ENCODE measurements at places on chromosomes 7 and 10.

DNA sequence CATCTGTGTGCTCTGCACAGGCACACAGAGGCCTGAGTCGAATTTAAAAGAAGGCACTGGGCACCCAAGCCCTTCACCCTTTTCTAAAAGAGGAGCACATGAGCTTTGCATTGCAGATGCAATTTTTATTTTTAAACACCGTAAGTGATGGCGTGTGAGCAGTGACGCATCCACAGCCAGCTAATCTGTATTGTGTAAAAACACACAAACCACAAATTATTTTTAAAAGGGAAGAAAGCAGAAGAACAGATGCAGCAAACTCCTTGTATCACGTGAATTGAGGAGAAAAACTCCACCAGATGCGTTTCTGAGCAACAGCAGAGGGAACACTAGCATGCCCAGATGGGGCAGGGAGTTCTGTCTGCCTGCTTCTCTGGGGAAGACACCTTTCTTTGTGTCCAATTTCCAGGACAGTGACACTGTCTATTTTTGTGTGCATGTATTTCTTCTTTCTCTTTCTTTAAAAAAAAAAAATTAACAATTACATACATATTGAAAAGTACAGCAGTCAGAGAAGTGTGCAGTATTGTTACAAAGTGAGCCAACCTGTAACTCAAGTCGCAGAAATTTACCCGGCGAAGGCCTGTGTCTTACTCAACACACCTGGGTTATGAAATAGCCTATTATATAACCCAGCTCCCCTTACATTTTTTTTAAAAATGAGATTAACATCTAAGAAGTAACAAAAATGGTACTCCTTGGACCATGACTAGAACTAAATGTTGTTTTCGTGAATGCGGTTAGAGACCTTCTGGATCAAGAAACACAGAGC, 39.2 kb downstream of the EEPD1 start:
- no peak for DNase-seq

DNA sequence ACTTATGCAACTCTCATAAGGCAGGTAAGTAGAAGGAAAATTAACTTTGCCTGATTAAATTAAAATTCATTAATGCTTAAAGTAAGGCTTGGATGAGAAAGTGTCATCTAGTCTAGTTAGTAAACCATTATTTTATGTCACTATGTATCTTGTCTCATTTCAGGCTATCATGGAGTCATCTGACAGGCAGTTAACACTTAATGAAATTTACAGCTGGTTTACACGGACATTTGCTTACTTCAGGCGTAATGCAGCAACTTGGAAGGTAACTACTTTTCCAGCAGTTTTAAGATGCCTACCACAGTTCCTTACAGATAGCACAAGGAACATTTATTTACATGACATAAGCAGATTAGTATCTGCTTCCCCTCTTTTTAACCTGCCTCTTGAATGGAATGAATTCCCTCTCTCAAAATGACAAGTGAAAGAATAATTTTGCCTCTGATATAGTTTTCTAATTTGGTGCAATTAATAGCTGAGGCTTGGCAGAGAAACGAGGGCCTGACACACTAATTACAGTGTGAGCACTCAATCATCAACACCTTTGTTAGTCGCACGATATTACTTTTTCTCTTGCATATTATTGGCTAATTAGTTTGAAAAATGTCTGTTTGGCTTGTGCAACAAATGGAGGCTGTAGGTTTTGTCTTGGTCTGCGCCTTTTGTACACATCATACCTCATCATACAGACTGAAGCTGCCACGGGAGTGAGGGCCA, 245.0 kb downstream of the FOXP2 start:
- DNase-seq: no peak

- DNase-seq: no peak
Observed at GRCh38 chr7:111103678-111104274, 12.8 kb downstream of the LRRN3 start.

DNA sequence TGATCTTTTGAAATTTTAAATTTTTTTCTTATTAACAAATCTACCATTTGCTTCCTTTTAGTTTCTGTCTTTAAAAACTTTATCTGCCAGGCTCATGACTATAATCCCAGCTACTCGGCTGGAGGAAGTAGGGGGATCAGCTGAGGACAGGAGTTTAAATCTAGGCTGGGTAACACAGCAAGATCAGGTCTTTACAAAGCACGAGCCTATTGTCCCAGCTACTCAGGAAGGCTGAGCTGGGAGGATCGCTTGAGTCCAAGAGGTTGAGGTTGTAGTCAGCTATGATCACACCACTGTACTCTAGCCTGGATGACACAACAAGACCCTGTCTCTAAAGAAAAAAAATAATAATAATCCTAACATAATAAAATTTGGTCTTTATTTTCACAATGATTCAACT, 17.5 kb downstream of the DPY19L1 start:
- DNase-seq: no peak

DNA sequence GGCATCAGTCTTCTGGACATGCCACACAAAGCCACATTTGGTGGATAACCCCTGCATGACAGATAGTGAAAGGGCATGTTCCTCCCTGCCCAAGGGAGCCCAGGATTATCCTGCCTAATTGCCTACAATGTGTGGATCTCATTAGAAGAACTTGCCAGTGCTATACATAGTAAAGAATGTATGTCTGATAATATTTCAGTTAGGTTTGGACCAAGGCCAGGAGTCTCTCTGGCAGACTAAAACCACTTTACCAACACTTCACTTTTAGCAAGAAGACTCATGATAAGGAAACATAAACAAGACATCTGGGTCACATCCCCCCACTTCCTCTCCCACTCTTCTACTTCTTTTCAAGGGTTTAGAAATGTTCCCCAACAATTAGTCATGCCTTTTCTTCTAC, 196.7 kb downstream of the MTERF1 start:
- DNase-seq: no peak

DNA sequence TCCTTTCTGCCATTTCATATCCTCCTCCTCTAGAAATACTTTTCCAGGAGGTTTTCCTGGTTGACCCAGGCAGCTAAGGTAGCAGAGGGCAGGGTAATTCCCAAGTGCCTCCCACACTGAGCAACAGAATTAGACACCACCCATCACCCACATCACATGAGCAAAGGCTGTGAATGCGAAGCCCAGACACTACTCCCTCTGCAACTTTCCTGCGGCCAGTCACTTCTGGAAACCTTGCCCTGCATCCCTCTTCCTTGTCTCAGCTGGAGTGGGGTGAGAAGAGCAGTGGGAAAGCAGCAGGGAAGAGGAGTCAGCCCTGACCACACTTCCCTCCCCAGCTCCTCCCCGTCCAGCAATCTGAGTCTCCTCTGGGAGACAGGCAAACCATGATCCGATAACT, 15.2 kb downstream of the TMEM176B start:
- DNase-seq: no peak

DNA sequence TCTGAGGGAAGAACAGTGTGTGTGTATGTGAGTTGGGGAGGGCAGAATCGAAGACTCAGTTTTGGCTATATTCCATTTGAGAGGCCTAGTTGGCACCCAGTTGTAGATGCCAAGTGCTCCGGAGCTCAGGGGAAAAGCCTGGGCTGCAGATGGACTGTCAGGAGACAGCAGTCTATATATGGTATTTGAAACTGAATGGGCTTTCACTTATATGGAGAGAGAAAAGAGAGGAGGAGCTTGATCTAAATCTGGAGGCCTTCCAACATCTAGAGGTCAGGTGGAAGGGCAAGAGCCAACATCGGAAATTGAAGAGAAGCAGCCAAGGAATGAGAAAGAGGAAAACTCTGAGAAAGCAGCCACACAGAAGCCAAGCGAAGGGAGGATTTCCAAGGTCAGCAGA, 350.8 kb upstream of the BMPER start:
- no peak for DNase-seq

DNA sequence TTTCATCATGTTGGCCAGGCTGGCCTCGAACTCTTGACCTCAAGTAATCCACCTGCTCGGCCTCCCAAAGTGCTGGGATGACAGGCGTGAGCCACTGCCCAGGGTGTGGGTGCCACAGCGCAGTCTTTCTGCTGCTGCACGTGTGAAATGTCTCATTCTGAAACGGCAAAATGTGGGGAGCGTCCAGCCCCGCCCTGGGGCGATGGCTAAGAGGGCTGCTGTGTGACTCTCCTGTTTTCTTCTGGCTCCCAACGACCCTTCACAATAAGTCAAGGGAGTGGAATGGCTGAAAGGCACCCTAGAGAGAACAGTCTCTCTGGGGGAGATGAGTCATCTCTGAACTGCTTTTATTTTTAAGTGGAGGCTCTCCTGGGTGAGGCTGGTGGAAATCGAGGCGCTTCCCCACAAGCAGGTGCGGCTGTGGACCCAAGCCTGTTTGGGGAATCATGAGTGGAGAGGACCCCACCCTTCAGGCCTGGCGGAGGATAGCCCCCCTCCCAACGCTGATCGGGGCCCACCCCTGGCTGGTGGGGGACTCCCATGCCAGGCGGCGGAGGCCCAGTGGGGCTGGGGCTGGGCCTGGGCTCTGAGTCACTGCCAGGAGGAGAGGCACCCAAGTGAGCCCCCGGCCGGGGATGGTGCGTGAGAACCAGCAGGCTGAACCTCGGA, 18.0 kb downstream of the ADAP1 start:
- DNase-seq: peak; percentile 85

GRCh38 chr10:86642499-86642898, 11.8 kb upstream of the OPN4 start:
- DNase-seq: peak; percentile 15

DNA sequence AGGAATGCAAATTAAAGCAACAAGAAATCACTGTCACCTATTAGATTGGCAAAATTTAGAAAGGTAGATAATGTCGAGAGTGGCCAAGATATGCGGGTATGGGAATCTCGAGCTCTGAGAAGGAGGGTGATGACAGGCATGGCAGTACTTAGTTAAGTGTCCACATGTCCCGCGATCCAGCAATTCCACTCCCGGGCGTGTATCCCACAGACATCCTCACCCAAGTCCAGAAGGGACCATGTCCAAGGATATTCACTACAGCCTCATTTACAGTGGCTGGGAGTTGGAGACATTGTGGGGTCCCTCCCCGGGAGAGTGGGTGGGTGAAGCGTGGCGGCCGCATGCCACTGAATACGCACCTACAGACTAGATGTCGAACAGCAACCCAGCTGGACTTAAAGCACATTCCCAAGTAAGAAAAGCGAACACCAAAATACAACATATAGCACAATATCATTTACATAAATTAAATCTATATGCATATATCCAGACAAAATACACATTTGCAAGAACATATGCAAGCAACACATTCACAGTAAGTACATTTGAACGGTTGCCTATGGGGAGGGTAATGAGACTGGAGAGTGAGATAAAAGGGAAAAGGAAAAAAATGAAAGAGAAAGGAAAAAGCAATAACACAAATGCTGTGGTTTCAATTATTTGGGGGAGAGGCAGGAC, 9.9 kb downstream of the KCNH2 start:
- DNase-seq: no peak

DNA sequence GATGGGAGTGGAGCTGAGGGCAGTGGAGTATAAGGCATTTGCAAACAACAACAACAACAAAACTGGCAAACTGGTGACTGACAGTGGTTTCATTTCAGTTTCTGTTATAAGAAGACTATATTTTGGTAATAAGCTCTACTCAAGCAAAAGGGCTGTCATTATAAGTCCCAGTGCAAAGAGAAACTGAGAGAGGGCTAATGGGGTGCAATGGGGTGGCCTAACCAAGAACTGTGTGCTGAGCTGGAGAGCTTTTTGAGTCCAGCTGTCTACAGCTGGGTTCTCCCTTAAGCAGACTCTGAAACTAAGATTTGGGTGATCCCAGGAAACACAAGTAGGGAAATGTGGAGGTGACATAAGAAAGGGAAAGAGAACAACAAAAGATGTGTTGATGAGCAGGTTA, 439.3 kb downstream of the ADRA2A start:
- DNase-seq: no peak

- DNase-seq: no peak
Observed at GRCh38 chr7:636396-636795, 90.1 kb upstream of the DNAAF5 start.

DNA sequence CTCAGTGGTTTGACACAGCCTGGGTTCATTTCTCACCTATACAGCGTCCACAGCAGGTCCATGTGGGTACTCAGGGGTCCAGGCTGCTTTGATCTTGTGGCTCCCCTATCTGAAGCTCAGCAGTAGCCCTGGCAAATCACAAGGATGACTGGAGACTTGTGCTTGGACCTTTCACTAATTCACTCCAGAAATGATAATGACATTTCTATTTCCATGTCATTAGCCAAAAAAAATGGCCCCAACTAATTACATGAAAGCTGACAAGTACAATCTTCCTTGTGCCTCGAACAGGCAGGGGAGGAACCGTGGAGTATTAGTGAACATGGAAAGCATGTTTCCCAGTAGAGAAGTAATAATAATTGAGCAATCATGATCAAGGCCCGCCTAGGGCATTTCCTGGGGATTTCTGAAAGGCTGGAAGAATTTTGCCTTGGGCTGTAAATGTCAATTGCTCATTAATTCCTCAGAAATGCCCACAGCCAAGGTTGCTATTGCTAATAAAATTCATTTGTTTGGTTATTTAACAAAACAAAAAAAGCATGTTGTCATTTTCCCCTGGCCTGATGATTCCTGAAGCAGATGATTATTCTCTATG, 586.1 kb downstream of the SDK1 start:
- DNase-seq: no peak

GRCh38 chr7:31950091-31950755, 120.0 kb downstream of the PDE1C start:
- no peak for DNase-seq

DNA sequence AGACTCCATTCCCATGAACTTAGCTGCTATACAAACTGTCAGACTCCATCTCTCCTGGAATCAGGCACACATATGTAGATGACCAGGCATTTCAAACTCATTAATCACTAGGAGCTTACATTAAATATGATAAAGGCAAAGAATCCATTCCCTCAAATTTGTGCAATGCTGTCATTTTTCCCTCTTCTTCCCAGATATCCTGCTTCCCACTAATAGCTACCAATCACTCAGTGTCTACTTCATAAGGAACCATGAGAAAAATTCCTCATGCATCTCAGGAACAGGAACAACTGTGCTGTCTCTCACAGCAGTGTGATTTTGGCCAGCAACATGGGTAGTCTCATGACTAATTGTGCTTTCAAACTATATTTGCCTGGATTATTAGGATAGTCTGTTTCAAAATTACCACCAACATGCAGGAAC, 133.9 kb downstream of the DKK1 start:
- no peak for DNase-seq

DNA sequence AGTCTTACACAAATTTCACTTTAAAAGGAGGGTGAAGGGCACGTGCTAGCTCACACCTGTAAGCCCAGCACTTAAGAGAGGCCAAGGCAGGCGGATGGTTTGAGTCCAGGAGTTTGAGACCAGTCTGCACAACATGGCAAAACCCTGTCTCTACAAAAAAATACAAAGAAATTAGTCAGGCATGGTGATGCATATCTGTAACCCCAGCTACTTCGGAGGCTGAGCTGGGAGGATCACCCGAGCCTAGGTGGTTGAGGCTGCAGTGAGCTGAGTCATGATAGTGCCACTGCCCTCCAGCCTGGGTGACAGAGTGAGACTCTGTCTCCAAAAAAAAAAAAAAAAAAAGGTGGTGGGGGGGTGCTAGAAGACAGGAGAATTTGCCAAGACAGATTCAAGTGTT, 237.3 kb upstream of the KLF14 start:
- no peak for DNase-seq

DNA sequence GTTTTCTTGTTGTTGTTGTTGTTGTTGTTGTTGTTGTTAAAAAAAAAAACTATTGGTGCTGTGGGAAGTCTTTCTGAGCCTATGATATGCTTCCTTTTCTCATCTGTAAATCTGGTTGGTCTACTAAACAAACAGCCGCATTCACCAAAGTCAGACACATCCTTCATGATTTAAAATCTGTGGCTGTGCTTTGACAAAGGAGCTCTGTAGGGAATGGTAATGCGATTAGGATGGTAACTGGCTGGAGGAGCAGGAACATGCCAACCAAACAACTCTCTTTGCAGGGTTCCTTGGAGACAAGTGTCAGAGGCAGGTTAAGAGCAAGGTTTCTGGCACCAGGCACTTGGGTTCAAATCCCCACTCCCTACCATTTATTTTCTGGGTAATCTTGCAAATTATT, 14.9 kb upstream of the SP4 start:
- DNase-seq: no peak
